Thyroid gland (tissue), 4 donors: ENCODE measurements at places on chromosomes 1 and 21. TPM values are rescaled to one million over a fixed set of nuclear protein-coding genes. Genes with fewer than 3 reads are reported as not detected.

SOX13 gene
- 22.1 TPM for total RNA-seq

GRCh38 chr1:179393721-179394120 is 27.9 kb downstream of the AXDND1 start:
- H3K4me1 ChIP-seq, result no peaks in the 10 kb centered on the region
- DNase-seq, result no peak
- no peak overlapping the region for H3K27ac ChIP-seq
- no peaks in the 10 kb centered on the region for H3K36me3 ChIP-seq

DDAH1 gene
- total RNA-seq, result 32.8 TPM

TBX19 gene
- 1.7 TPM for total RNA-seq

DNA sequence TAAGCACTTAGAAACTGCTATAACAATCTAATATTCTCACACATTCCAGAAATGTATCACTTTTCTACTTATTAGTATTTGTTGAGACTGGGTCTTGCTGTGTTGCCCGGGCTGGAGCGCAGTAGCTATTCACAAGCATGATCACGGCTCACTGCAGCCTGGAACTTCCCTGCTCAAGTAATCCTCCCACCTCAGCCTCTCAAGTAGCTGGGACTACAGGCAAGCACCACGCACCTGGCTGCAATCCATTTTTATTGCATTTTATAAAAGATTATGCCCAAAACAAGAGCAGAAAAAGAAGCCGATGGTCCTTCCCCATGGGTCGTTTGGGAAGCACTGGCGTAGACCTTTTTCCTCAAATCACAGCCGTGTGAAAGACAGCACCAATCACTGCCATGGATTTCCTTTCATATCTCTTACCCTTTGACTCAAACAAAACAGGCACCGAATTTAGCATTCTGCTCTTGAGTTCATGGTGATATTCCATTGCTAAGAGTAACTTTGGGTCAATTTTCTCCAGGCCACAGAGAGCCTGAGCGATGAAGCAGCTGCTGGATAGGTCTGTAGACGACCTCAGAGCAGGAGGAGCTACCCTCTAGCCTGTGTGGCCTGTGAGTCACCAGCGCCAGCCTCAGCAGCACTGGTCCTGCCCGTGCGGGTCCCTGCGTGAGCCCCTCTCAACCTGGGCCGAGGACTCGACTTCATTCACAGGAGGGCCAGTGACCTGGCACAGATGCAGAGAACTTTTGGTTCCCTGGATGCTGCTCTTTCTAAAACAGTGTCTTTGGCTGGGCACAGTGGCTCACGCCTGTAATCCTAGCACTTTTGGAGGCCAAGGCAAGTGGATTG is 80.8 kb downstream of the PIK3CD start:
- no peak overlapping the region for H3K4me3 ChIP-seq
- H3K27ac ChIP-seq, result no peak overlapping the region
- H3K36me3 ChIP-seq, result peaks cover 70% of the 10 kb centered on the region
- H3K4me1 ChIP-seq, result no peaks in the 10 kb centered on the region
- no peak for DNase-seq

TFF3 gene
- total RNA-seq, result 4,817 TPM

PRPF38B gene
- total RNA-seq, result 41.0 TPM

SASS6 gene
- total RNA-seq, result 4.6 TPM

FCRL5 gene
- total RNA-seq, result 0.15 TPM

MYOG gene
- not detected for total RNA-seq

DNA sequence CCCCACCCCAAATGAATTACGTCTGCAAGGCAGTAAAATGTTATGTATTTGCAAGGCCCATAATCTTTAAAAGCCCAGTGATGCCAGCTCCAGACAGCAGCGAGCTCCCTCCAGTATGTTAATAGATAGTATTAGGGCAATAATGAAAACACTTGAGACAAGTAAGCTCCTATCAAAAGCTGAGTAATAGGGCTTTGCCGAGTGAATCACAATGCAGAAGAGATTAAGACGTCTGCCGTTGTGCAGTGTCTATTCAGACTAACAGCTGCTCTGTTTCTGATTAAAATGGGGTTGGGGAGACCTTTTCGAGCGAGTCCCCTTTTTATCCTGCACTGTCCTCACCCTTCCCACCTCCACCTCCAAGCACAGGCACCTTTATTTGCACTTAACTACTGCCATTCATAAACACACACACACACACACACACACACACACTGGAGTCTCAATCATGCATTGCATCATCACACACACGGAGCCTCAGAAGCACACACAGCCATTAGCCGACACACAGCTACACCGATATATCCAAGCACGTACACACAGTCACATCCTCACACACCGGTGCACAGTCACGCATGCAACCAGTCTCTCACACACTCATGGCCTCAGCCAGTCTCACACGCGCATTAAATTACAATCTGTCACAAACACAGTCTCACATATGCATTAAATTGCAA is 46.0 kb upstream of the FOXO6 start:
- H3K4me1 ChIP-seq, result peaks cover 10% of the 10 kb centered on the region
- H3K36me3 ChIP-seq, result no peaks in the 10 kb centered on the region
- no peak overlapping the region for H3K27ac ChIP-seq
- no peak overlapping the region for H3K4me3 ChIP-seq
- no peak for DNase-seq

GRCh38 chr1:150808121-150808520 is at the start of gene CTSK:
CTSK (minus strand) TSS chr1:150808260; CDS start chr1:150806805, 1,455 bp downstream.
- no peaks in the 10 kb centered on the region for H3K27me3 ChIP-seq
- no peak within 1 kb of the TSS for H3K4me3 ChIP-seq
- no peaks in the 10 kb centered on the region for H3K4me1 ChIP-seq
- peaks cover 18% of the 10 kb centered on the region for H3K36me3 ChIP-seq
- no peak within 1 kb of the TSS for H3K27ac ChIP-seq
- no peak for DNase-seq

DNA sequence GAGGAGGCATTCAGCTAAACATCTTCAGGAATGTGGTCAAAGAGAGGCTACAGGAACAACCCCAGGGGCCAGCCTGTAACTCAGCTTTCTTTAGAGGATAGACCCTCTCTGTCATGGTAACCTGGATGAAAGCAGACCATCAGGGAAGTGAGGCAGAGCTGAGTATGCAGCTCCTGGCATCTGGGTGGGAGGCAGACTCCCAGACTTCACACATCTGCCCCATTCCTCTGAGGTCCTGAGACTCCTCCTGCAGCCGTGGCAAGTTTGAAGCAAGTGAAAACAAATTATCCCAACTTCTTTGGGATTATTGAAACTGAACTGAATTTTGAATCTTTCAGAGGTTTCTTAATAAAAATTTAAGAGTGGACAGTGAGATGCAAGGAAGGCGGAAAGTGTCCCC is 126.1 kb upstream of the KIAA0040 start:
- H3K27me3 ChIP-seq, result no peaks in the 10 kb centered on the region
- H3K27ac ChIP-seq, result no peak overlapping the region
- no peaks in the 10 kb centered on the region for H3K4me1 ChIP-seq
- no peak for DNase-seq
- no peak overlapping the region for H3K4me3 ChIP-seq
- H3K36me3 ChIP-seq, result no peaks in the 10 kb centered on the region

CD247 gene
- total RNA-seq, result 3.1 TPM

GRCh38 chr1:29975036-29975694 is 738.8 kb downstream of the PTPRU start:
- H3K27me3 ChIP-seq, result no peaks in the 10 kb centered on the region
- H3K4me1 ChIP-seq, result no peaks in the 10 kb centered on the region
- no peaks in the 10 kb centered on the region for H3K36me3 ChIP-seq
- H3K27ac ChIP-seq, result no peak overlapping the region
- no peak for DNase-seq

NDUFS2 gene
- total RNA-seq, result 98.4 TPM

RYR2 gene
- total RNA-seq, result 26.0 TPM

DNA sequence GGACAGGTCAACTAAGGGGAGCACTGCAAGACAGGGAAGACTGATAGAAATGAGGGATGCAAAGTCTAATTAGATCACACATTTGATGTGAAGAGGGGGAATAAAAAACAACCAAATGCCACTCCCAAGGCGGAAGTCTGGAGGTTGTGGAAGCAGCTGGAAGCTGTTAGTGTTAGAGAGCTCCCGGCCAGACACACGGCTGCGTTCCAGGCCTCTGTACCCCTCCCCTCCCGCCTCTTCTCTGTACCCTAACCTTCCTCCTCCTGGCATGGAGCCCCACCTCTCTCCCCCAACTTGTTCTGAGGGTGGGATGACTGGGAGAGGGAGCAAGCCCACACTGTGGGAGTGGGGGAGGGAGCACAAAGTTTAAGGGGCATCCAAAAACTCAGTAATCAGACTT is 67.0 kb downstream of the PLEKHA6 start:
- no peak for DNase-seq
- H3K36me3 ChIP-seq, result no peaks in the 10 kb centered on the region
- H3K4me1 ChIP-seq, result no peaks in the 10 kb centered on the region
- no peak overlapping the region for H3K27ac ChIP-seq
- H3K27me3 ChIP-seq, result no peaks in the 10 kb centered on the region

LMX1A gene
- 0.29 TPM for total RNA-seq

DNA sequence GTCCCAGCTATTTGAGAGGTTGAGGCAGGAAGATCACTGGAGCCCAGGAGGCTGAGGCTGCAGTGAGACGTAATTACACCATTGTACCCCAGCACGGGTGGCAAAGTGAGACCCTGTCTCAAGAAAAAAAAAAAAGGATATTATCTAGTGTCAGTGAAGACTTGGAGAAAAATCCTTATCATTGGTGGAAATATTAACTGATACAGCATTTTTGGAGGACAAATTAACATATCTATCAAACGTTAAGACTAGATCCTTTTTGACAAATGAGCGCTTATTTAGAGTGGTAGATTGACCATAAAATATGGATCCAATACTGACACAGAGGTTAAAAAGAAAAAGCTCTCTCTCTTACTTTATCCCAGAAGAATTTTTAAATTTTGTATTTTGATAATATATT is 35.2 kb upstream of the DYRK1A start:
- no peak for DNase-seq
- no peak overlapping the region for H3K27ac ChIP-seq
- H3K4me3 ChIP-seq, result no peak overlapping the region
- H3K36me3 ChIP-seq, result no peaks in the 10 kb centered on the region
